Skeletal muscle cell (primary cell): ENCODE measurements at places on chromosomes 1 and 21.

DNA sequence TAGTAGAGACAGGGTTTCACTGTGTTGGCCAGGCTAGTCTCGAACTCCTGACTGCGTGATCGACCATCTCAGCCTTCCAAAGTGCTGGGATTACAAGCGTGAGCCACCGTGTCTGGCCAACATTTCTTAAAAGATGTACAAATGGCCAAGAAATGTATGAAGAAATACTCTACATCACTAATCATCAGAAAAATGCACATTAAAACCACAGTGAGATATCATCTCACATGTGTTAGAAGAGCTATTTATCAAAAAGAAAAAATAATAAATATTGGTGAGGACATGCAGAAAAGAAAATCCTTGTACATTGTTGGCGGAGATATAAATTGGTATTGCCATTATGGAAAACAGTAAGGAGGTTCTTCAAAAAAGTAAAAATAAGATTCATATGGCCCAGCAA is 33.6 kb upstream of the TNFSF18 start:
- DNase-seq: no peak

- DNase-seq: no peak
Measured at GRCh38 chr21:35203093-35203977, 154.2 kb upstream of the RUNX1 start.

GRCh38 chr21:38326429-38326828 is 69.6 kb downstream of the KCNJ15 start:
- no peak for DNase-seq

GRCh38 chr1:37461698-37462436 is 12.5 kb upstream of the ZC3H12A start:
- DNase-seq: no peak

DNA sequence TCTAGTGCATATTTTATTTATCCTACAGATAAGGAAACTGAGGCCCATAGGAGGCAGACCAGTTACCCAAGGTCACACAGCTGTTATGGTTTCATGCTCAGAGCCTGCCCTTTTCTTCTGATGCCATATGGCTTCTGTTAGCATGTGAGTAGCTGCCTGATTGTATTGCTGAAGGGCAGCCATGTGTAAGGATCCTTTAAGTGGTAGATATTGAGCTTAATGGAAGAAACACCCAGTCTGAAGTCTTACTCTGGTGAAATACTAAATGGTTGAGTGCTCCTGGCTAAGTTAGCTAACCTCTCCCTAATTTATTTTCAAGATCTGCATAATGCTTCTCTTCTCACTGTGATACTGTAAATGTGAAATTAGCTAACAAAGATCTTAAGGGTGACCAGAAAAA is 30.9 kb downstream of the ADAMTS5 start:
- no peak for DNase-seq

DNA sequence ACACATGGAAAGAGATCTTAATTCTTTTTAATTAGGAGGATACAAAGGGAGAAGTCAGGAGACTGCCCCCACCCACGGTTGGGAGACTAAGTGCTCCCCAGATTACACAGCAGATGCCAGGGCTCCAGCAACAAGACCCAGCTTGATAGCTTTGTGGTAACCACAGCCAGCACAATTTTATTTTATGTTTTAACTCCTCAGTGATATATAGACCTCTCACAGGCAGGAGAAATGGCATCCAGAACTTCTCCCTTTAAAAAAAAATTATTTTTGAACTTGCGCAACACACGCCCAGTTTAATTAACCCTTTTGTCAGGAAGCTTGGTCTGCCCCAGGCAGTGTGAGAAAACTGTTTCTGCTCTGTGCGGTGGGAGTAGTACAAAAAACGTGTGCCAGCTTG is 62.6 kb upstream of the ACOT11 start:
- no peak for DNase-seq

DNA sequence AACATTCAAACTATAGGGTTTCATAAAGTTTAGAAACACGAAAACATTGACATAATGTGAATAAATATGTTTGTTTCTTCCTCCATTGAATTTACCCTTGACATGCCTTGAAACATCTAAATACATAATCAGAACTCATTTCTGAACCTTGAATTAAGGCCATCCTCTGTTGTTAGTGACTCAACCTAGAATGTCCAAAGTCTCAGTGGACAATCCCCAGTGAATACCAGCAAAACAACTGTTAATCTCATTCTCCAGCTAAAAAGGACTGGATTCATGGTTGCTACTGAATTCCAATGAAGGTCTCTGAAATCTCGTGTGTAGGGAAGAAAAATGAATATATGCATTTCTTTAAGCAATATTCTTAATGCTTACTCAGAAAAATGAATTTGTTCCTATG is at the start of gene OR2L2:
OR2L2 (plus strand) TSS at position 301 of the 400 bp plus-strand sequence. CDS start 8,198 bp downstream, outside the sequence.
- DNase-seq: no peak

DNA sequence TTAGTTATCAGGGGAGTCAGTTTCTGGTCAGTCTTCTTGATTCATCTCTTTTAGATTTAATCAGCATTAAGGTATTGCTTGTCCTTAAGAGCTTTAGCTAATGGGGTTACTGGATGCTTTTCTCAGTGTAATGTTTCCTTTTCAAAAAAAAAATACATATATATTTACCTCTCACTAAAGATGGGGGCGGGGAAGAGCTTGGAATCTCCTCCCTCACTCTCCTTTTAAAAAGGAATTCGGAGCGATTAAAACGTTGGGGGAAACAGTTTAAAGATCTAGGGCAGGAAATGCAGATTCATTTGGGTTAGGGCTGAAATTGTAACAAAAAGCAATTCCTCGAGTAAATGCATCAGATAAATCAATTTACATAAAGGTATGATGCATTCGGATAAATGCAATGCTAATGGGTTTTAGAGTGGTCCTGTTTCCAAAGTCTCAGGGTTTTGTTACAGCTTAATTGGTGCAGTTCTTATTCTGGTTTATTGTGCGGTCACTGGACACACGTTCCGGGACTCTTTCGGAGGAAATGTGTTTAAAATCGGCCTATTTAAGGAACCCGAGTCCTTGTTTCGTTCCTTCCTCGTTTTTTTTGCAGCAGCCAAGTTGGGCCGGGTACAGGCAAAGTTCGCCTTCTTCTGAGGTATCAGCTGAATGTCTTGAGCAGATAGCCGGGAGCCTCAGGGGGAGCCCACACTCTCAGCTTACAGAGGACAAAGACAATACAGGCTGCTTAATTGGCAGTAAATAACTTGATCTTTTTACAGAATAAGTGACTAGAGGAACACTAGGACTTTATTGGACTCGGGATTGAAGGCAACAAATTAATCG is 1.6 kb downstream of the LMO4 start:
- DNase-seq: no peak

- DNase-seq: no peak
Measured at GRCh38 chr1:8302081-8302956, 15.6 kb upstream of the SLC45A1 start.

DNA sequence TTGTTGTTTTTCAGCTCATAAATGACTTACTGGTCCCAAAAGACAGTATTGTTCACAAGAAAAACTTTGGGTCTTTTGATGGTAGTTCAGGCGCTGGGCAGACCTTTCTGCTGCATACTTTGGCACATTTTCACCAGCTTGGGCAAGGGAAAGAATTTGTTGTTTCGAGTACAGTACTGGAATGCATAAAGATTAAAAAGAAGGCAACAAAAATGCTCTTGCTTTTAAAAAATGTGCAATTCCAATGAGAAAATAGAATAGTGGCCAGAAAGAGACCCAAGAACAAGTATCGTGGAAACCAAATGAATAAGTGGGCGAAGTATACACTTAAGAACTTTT is 56.0 kb downstream of the CLIC6 start:
- no peak for DNase-seq

DNA sequence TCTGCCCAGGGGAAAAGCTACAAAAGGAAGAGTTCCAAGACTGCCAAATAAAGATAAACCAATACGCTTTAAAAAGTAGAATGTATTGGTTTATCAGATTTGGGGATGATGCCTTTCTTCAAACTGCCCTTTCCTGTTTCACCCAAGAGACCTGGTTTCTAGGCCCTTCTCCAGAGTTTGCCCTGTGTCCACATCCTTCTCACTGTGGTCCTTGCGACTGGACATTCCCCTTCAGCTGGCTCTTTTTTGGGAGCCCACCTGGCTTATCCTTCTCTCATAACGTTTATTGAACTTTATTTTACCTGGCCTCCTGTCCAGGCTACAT is 490 bp upstream of the CZIB start:
- no peak for DNase-seq

- no peak for DNase-seq
Measured at GRCh38 chr1:19272064-19272463, 16.5 kb downstream of the AKR7A3 start.

DNA sequence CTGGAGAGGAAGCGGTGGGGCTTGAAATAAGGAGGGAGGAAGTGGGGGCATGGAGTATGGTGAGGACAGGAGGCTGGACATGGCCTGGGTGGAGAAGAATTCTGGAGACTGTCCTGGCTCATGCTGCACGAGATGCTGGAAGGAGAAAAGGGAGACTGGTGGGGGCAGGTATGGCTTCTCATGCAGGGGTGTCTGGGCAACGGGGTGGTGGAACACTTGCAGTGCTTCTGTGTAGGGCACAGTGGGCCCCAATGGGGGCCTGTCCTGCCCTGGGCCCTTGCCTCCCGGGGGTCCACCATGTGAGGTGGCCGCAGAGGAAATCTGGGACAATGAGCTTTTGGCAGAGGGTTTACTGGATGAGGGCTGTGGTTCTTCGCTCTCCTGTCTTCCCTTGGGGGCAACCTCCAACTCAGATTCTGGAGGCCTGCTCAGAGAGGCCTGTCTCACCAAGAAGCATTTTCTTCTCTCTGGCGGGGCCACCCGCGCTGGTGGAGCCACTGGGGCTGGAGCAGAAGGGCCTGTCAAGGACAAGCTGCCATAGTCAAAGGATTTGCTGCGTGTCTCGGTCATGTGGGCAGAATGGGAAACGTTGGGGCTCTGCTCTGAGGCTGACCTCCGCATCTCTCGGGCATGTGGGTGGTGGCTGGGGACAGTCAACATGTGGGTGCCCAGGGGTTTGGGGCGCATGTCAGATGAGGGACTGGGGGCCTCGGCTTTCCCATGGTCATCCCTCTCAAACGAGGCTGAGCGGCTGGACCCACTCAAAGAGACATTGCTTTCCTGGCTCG is 96.9 kb upstream of the EDN2 start:
- DNase-seq: no peak

DNA sequence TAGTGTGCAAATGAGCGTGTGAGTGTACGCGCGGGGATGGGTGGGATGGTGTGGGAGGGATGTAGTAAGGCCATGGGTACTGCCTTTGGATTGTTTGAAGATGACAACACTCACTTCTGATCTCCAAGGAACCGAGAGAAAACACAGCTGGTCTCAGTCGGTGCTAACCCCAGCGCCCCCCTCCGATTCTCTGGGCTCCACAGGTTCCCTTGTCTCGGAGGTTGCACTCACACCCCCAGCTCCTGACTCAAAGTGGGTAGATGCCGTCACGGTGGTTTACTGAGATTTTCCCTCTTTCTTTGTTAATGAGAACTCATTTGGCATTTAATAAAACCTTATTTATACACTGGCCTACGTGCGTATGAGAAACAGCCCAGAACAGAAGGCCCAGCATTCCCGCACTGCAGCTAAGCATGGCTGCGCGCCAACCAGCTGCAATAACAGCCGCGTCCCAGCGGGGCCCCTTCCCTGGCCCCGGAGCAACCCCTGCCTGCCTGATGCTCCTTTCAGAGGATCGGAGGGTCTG is 25.8 kb downstream of the ABCA4 start:
- peak; percentile 91 for DNase-seq

DNA sequence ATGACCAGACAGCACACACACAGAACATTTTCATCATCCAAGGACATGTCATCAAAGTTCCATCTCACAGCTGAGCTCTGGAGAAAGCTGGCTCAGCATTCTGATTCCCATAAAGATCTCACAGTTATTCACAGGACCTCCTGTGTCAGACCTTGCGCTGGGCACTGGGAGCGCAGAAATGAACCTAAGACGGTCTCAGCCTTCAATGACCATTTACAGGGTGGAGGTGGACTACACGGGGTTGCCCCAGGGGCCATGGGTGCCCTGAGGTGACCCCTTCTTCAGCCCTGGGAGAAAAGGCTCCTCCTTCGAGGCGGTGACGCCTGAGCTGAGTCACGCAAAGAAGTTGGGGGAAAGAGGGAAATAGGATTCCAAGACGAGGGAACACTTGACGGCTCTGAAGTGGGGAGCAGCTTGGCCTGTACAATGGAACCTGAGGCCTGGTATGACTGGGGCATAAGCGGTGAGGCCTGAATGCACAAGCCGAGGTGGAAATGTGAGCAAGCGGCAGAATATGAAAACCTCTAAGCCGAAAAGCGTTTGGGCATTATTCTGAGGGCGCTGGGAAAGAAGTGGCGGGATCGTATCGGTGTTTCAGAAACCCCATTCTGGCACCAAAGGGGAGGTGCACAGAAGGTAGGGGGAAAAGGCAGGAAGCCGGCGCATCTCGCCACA is 797 bp downstream of the CC2D1B start:
- peak; percentile 26 for DNase-seq

DNA sequence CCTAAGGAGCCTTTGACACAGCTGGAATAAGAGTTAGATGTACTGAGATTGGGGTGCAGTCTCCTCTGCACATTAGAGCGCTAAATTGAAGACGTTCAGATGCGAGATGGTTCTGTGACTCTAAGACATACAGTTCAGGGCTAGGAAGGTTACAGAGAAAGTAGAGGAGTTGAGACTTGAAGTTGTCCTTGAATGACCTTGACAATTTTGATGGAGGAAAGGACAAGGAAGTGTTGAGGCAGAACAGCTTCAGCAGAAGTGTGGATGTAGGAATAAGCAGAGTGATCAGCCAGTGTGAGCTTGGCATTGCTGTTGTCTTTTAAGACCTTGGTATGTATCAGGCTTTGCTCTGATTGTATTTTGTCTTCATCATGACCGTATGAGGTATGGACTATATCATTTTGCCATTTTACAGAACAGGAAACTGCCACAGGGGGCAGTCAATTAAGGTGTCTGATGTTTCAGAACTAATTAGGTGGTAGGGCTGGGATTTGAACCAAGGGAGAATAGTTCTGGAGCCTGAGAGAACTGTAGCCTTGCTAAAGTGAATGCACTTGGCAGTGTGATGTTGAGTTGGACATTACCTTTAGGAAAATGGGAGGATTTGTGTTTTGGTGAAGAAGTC is 9.2 kb downstream of the TTF2 start:
- DNase-seq: no peak

GRCh38 chr21:43696214-43696613 is 22.7 kb upstream of the PDXK start:
- no peak for DNase-seq

DNA sequence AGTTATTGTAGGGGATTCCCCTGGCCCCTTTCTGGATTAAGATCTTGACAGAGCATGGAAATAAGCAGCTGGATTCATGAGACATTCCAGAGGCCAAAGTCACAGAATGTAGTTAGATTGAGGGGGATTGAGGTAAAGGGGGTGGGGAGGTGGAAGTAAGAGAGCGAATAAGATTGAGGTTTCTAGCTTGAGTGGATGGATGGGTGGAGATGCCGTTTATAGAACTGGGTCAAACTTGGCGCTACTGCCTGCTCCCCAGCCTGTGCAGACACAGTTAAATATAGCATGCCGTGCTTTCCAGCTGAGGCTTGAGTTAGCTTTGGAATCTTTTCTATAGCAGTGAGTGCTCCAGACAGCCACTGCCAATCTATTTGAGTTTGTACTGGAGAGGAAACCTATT is 85.7 kb downstream of the DYRK1A start:
- DNase-seq: peak; percentile 87

DNA sequence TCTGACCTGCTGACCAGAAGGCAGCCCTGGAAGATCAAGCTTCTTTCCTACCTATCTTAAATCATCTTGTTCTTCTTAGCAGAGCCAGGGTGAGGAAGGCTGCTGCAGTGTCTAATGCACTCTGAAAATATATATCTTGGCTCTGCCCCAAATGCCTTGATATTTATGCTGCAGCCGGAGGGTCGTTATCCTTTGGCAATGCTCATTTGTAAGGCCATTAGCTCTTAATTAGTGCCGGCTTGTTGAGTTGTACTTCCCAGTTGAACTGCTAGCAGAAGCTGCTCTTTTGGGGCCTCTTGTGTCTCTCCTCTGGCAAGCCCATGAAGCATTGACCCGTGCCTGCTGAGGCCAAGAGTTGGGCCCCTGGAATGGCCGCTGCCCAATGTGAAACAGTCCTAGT is 4.2 kb upstream of the GNL2 start:
- no peak for DNase-seq
